Endothelial cell of umbilical vein (primary cell): ENCODE measurements at places on chromosomes 7 and 10. TPM values are rescaled to one million over a fixed set of nuclear protein-coding genes. Genes with fewer than 3 reads are reported as not detected.

Gene RSPH10B2
- not detected in 2 replicates for total RNA-seq

Gene RSPH10B
- 0.18 and 0.29 TPM in 2 replicates for total RNA-seq

Gene GRID2IP
- not detected in 2 replicates for total RNA-seq

- DNase-seq: no peak
These were observed 188.5 kb upstream of the FERD3L start for GRCh38 chr7:19333706-19334105.

DNA sequence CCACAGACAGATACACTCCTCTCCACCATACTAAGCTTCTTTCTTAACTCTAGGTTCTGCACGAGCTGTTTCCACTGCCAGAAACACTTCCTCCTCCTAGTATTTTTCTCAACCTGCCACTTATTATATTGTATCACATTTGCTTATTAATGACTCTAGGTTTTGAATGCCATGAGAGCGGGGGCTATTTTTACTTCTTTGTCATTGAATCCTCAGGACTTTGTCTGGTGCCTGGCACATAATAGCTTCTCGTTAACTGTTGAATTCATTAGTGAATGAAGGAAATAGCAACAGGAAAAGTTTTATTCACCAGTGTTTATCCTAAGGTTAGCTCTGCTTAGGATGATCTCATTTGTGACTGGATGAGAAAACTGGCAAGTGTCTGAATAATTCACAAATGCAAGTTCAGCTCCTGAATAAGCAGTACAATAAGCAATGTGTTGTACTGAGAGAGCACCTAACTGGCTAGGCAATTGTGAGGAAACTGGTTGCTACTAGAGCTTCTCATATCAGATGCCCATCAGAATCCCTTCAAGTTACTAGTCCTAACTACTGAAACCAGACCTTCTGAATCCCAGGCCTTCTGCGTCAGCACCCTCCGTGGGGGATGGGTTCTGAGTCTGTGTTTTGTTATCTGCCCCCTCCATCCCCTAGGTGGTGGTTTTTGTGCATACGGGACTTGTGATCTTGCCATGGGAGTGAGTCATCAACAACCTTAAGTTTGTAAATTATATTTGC lies 92.7 kb downstream of the LSMEM1 start:
- peak; percentile 6 for DNase-seq

DNA sequence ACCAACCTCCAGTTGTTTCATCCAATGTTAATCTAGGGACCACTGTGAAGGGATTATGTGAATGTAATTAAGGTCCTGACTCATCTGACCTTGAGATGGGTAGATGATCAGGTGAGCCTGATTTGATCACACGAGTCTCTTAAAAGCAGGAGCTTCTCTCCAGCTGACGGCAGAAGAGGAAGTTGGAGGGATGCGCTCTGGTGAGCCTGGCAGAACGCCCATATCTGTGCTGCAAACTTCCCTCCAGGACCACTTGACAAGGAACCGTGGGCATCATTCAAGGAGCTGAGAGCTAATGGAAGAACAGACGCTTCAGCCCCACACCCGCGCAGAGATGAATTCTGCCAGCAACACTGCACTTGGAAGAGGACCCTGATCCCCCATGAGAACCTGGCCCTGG lies 642.4 kb downstream of the TNS3 start:
- no peak for DNase-seq

Gene INPP5A
- total RNA-seq: 33.2 and 35.9 TPM in 2 replicates

Gene FAM131B
- 1.4 and 1.6 TPM in 2 replicates for total RNA-seq

DNA sequence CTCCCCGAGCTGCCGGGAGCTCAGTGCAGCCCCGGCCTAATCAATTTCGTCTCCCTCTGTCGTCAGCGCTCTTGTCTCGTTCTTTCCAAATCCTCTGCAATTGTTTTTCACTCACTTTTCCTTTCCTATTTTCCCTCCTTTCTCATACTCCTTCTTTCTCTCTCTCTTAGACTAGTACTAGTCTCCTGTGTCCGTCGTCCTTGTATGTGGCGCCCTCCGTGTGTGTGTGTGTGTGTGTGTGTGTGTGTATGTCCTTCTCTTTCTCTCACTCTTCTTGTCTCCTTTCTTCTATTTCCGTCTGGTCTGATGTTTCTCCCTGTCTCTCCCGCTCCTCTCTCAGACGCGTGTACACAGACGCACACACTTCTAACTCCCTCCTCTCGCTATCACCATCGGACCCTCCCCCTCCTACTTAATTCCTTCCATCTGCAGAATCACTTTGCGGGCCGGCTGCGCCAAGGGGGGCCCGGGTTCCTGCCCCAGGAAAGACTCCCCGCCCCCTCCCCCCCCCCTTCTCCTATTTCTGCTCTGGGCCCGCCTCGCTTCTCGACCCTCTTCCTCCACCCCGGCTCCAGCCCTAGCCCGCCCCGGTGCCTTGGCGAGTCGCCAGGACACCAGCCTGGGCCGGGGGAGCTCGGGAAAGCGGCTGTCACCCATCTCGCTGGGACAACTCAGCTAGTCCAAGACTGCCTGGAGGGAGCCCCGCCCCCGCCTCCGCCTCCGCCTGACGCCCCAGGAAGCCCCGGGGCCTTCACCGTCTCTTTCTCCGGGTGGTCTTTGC lies 743 bp upstream of the ZCCHC24 start:
- no peak for DNase-seq

Gene LRRC4
- total RNA-seq: 3.8 and 7.1 TPM in 2 replicates

DNA sequence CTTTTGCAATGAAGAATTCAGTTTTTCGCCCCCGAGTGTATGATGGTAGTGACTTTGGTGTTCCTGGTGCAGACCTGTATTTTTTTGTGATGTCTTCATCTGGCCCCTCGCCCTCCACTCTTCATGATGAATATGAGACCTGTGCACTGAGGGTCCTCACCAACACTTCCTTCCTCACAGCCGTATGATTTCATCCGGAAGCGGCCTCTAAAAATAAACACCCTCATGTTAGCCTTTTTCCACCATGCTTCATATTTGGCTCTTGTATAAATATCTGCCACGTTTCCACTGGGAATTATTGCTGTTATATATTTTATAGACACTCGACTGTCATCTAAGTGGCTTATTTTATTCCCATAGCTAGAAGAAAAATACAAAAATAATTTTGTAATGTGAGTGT lies 160.4 kb downstream of the MGMT start:
- no peak for DNase-seq

- DNase-seq: no peak
These were observed 3.4 kb downstream of the FEZF1 start for GRCh38 chr7:122300956-122301833.

Gene GFRA1
- 0.88 and 0.95 TPM in 2 replicates for total RNA-seq
